ENCODE measurements at places on chromosomes 1 and 21.
A peak's percentile ranks its signal among the peaks of the same experiment; 100 is the strongest.

DNA sequence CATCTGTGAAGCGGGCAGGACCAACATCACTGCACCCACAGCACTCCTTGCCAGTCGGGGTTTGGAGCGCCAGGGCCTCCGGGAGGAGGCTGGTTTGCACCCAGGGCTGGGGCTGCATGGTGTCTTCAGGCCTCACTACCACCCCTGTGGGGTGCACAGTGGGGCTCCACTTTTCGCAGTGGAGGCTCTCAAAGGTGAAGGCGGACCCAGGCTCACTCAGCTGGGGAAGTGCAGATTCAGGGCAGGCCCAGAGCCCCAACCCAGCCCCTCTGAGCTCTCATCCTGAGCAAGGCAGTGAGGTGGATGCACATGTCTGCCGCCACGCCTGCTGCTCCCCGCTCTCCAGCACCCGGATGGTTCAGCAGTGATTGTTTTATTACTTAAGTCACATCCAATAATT is 125.8 kb downstream of the PTPRU start:
- no peak for DNase-seq

DNA sequence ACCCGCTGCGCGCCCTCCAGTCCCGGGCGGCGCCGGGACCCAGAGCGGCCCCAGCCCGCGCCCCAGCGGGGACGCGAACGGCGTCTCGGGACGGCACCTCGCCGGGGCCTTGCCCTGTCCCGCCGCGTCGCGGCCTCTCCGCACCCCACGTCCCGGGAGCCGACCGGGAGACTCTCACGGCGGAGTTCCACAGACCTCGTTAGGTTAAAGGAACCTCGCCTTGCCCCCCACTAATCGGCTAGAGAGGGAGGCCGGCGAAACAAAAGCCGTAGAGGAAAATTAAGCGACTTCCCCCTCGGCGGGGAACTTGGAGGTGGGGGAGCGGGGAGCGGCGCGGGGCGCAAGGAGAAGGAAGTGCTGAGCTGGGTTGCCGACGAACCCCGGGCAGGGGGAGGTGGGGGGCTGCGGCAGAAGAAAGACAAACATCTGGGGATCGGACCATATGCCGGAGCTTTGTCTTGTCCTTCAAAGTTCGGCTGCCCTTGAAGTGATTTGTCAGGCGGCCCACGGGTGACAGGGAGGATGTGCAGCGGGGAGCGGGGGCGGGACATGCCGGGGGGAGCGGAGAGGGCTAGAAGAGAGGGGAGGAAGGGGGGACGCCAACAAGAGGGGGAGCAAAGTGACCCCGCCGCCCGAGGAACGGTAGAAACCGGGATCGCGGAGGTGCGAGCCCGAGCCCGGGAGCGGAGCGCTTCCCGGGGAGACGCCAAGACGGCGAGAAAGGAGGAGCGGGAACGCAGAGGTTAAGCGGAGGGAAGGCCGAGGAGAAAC is 120.0 kb upstream of the RRP15 start:
- peak; percentile 16 for DNase-seq

DNA sequence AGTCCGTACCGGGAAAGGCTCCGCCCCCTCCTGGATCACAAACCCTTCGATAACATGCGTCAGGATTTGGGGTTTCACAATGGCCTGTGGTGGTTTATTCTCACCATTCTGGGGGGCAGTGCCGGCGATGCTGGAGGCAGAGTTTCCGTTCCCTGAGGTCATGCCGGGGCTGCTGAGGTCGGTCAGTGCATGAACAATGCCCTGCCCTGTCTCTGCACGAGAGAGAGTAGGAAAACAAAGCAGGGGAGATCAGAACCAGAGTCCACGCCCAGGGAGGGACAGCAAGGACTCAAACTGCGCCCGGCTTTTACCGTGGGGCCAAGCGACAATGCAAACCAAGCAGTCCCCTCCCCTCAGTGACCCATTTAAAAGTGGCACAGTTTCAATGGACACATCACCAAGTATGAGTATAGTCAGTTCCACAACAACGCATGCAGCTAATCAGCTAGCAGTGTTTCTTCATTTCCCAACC is 13.2 kb upstream of the A3GALT2 start:
- no peak for DNase-seq

DNA sequence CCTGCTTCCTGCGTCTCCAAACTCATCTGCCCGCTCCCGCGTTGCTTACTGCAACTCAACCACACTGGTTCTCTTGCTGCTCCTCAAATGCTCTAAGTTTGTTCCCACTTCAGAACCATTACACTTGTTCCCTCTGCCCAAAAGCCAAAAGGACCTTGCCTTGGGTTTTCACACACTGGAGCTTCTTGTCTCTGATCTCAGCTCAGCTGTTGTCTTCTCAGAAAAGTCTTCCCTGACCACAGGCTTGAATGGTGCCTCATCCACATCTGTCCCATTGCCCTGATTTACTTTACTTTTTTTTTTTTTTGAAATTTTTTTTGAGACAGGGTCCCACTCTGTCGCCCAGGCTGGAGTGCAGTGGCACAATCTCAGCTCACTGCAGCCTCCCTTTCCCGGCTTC is 44.3 kb upstream of the SYT14 start:
- DNase-seq: no peak

DNA sequence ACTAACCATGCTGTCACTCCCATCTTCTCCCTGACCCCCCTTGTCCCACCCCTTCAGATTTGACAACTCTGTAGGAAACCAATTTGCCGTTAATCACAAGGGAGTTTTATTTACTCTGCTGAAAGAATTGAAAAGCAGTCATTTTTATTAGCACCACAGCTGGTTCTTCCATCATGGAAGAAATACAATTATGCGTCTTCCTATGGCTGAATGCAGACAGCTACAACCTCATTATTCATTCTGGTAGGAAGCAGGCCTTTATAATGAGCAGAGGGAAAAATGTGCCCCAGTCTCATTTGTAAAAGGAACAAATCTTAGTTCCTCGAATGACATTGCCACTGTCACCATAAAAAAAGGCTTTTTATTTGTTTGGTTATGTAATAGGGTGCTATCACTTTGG is 35.2 kb downstream of the JUN start:
- DNase-seq: no peak

DNA sequence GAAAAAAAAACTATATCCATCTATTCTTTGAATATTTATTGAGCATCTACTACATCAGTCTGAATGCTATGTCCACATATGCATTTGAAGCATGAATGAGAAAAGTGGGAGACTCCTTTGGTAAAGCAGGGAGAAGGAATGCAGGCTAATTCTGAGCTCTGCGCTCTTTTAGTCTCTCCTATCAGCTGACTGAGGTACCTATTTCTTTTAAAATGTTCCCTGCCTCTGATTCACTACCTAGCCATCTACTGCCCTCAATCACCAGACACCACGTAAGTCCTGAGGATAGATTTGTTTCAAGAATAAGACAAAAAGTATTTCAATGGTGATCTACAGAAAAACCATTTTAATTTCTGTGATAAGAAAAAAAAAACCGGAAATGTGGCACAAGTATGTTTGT is 3.8 kb upstream of the RGS13 start:
- no peak for DNase-seq

- DNase-seq: no peak
These were observed 455.0 kb downstream of the BRINP3 start for GRCh38 chr1:190022709-190023108.

- peak; percentile 97 for DNase-seq
These were observed at the start of gene APH1A for GRCh38 chr1:150268705-150269403. Gene APH1A (minus strand): TSS chr1:150269016. CDS start chr1:150268810, 206 bp downstream.

GRCh38 chr1:162405800-162406199 is 6.1 kb downstream of the SH2D1B start:
- DNase-seq: peak; percentile 48

DNA sequence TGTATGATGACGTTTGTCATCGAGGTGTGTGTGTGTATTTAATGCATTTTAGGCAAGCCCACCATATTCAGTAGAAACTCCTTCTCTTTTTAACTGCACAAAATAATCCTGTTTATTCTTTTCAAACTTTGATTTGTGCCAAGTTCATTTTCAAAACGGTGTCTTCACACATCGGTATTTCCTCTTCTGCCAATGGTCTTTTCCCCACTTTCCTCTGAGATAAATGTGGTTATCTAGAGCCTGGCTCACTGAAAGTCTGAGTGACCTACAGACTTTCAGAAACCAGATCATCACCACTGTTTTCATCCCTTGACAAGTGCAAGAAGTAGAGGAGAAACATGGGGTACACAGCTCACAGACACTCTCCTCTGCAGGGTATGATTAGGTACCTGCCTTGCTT is 69.4 kb downstream of the GPATCH2 start:
- DNase-seq: no peak

- DNase-seq: no peak
These were observed 64.0 kb downstream of the DHRS3 start for GRCh38 chr1:12553963-12554362.

DNA sequence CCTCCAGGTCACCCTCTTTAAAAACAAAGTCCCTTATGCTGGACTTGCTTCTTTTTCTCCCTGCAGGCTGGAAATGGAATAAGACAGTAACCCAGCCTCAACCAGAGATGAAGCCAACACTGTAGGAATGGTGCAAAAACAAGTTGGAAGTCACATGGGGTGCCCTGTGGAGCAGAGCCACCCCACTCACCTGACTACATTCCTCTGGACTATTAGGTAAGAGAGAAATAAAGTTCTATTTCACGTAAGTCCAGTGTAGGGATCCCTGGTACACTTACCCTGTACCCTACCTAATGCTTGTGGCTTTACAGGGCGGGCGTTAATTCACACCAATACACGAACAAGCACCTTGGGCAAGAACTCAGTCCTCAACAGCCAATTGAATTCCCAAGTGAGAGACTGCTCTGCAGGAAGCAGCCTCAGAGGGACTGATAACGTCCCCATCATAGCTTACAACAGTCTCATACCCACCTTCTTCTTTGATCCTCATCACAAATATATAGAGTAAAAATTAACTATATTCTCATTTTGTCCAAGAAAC is 112.5 kb upstream of the FGGY start:
- no peak for DNase-seq

- DNase-seq: peak; percentile 64
These were observed 30.3 kb upstream of the TACSTD2 start for GRCh38 chr1:58607391-58607790.

DNA sequence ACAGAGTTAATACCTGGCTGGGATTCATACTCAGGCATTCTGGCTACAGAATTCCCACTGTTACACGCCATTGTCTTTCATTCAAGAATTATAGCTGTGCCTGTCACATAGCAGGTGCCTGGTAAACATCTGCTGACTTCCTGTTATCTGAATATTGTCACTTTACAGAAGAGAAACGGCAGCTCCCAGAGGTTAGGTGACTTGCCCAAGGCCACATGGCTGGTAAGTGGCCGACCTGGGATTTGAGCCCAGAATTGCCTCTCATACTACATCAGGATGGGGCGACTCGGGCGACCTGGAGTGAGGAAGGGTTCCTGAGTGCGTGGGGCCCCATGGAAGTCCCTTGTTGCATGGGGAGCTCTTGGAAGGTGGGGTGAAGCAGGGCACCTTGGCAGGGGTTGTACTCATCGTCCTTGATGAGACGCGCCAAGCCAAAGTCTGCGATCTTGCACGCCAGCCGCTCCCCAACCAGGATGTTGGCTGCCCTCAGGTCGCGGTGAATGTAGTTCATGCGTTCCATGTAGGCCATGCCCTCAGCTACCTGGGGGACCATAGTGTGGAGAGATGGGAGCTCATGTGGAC is 10.2 kb upstream of the AHDC1 start:
- no peak for DNase-seq

- no peak for DNase-seq
These were observed 14.6 kb upstream of the UMODL1 start for GRCh38 chr21:42056468-42056867.

GRCh38 chr1:172650474-172651193 is 8.3 kb upstream of the FASLG start:
- no peak for DNase-seq

DNA sequence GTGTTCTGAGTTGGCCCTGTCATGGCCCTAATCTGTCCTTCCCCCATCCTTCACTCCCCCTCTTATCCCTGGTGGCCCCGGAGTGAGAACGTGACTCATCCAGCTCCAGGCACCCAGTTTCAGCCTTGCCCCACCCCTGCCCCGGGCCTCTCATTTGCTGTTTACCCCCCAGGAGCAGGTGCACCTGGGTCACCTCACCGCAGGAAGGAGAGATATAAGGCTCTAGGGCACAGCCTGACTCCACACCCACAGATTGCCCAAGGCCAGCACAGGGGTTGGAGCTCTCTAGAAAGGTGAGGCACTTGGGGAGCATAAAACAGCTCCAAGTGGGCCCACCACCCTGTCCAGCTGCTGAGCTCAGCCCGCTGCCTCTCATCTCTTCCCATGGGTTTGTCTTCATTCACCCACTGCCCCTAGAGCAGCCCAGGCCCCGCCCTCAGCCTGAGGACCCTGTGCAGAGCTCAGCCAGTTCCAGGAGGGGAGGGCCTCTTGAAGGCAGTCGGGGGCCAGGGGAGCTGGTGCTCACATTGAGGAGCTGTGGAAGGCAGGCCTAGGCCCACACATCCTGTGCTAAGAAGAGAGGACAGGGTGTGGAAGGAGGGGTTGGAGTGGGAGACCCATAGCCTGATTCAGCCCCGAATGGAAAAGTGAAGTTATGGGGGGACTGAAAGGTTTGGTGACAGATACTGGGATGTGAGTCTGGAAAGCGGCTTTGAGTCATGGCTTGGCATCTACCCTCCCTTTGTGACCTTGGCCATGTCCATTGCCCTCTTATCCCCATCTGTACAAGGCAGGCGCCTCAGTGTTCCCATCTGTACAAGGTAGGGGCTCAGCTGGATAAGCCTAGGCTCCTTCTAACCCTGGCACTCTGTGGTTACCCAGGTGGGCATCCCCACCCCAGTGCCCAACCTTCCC is 16.1 kb upstream of the GPR37L1 start:
- no peak for DNase-seq

- DNase-seq: no peak
These were observed 47.7 kb downstream of the TPR start for GRCh38 chr1:186327331-186327730.

DNA sequence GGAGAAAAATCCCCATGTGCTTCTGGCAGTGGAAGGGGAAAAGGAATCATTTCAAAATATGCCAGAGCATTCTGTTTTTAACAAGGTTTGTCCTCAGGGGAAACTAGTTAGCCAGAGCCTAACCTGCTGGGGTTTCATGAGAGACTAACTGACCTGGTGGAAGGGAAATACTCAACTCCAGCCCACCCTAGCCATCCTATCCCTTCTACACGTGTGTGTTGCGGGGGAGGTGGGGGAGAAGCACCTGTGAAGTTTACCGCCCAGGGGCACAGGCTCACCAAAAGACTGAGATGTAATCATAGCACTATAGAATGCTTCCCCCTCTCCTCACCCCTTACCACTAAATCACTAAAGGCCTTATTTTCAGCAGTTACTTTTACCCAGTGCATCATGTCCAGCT is 139.5 kb downstream of the GRIK3 start:
- DNase-seq: no peak

- DNase-seq: peak; percentile 91
These were observed at the start of gene DISC1 for GRCh38 chr1:231626535-231626950. Gene DISC1 (plus strand): TSS chr1:231626790. CDS start chr1:231626868, 78 bp downstream.
